RKO (cell line): ENCODE measurements at places on chromosomes 4 and X.

DNA sequence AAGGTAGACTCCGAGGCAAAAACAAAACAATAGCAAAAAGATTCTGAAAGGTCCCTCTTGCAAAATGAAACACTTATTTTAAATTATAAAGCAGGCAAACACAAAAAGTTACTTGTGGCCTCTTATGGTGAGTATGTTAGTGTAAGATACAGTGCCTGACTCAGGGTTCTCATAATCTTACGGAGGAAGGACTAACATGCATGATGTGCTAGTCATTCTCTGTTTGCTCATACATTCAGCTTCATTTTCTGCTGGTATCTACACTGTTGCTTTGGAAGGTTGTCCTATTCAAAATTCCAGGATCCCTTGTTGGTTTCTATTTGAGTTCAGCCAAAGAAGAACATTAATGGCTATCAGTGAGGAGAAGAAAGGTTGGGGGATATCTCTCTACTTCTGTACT, 249.1 kb upstream of the FAM47A start:
- no peak for DNase-seq

DNA sequence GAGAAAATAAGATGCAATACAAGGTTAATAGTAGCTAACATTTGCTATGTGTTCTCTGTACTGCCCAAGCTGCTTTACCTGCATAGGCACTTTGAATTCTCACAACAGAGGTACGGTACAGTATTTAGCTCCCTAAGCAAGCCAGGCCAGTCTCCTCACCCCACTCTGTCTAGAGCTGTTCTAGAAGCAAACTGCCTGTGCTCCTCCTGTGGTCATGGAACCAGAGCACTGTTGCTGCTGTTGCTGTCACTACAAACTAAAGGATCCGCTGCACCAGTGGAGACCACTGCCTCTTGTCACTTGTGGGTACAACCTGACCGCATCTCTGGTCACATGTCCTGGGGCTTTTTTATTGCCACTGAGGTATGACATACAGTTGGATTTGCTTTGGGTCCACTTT, 19.6 kb downstream of the ZNF330 start:
- DNase-seq = no peak

DNA sequence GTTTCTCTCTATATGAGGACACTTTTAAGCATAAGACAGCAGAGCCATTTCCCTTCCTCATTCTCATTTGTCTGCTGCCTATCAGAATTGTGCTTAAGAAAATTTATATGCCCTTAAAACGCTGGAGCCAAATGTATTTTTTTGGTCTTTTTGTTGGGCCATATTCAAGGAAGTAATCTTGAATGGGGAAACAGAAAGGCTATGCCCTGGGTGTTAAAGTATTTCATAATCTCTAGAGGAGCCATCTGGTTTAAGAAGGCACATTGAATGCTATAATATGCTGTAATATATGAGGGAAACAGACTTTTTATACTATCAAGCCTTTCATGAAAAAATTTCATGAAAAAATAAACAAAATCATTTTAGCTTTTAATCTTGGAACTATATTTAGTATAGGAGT, 4.3 kb downstream of the DMD start:
- DNase-seq = no peak

DNA sequence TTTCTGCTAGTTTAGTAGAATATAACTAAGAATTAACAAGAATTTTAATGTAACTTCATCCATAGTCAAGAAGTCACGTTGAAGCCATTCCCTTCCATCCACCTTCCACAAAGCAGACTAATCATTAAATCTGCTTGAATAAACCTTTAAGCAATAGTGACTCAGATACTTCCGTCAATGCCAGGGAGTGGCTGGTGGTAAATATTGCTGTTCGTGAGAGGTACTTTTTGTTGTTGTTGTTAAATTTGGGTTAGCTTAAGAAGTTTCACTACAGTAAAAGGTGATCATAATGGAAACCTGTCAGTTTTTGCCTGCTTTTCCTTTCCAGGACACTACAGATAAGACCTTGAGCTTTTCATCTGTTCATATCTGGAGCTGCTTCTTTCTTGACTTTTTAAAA, 316.3 kb downstream of the TMA16 start:
- no peak for DNase-seq

- no peak for DNase-seq
These were observed 13.7 kb upstream of the DTHD1 start for GRCh38 chr4:36267486-36268268.

- no peak for DNase-seq
These were observed 23.0 kb downstream of the FLNA start for GRCh38 chrX:154351183-154352011.

GRCh38 chrX:154600759-154601374, 15.9 kb downstream of the CTAG1A start:
- DNase-seq = no peak

GRCh38 chr4:40307627-40308497, 27.3 kb upstream of the CHRNA9 start:
- DNase-seq = no peak

- no peak for DNase-seq
These were observed 60.4 kb downstream of the SLC30A9 start for GRCh38 chr4:42050516-42051249.
